Stimulated activated CD4-positive, alpha-beta T cell treated with anti-CD3 and anti-CD28 coated beads, Interleukin-2, amount 100 ng/mL, for 48 hours (primary cell): ENCODE measurements at places on chromosomes 3 and 15.

DNA sequence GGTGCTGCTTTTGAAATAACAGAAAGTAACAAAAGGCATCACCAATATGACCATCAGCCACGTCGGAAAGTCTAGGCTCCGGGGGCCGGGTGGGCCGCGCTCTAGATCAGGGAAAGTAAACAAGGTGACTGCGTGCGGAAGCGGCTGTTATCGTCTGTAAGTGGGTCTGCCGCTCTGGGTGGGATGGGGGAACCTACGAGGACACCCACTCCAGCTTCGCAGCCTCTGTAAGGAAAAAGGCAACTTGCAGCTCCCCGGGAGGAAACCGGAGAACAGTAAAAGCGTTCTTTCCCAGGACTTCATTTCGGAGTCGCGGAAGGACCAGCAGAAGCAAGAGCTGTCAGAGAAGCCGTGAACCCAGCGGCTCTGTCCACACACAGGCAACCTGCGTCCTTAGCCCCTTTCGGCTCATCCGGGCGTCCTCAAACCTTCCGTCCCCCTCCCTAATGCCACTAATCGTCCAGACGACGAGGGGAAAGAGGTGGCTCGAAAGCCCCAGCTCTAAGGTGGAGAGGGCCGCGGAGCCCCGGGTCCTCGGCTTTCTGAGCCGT lies 461 bp downstream of the XRN1 start:
- DNase-seq, result peak; percentile 29

GRCh38 chr3:52243791-52244628 lies 1.5 kb upstream of the PPM1M start:
- DNase-seq, result no peak

DNA sequence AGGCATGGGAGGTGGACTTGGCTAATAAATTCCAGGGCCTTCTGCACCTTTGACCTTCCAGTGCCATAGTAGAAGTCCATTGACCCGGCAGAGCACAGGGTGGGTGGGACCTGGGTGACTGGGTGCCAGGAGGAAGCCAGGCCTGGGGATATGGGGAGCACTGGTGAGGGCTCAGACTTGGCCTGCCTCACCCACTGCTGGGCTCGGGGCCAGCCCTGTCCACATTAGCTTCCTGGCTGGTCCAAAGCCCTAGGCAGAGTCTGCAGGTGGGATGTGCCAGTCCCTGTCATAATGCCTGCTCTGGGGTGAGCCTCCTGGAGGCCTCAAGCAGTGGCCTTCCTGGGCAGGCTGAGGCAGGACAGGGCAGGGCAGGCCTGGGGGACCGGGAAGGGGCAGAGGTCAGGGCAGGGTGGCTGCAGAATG lies 38.1 kb upstream of the CHRNB4 start:
- DNase-seq, result no peak

- no peak for DNase-seq
These were observed 1001.9 kb downstream of the ROBO1 start for GRCh38 chr3:78765671-78766485.

- DNase-seq, result no peak
These were observed 26.9 kb upstream of the WDR72 start for GRCh38 chr15:53786401-53786800.
